ENCODE measurements at places on chromosomes 1 and 21.
A peak's percentile ranks its signal among the peaks of the same experiment; 100 is the strongest.

- DNase-seq: peak; percentile 66
These were observed 6.1 kb downstream of the IPO13 start for GRCh38 chr1:43952731-43953346.

DNA sequence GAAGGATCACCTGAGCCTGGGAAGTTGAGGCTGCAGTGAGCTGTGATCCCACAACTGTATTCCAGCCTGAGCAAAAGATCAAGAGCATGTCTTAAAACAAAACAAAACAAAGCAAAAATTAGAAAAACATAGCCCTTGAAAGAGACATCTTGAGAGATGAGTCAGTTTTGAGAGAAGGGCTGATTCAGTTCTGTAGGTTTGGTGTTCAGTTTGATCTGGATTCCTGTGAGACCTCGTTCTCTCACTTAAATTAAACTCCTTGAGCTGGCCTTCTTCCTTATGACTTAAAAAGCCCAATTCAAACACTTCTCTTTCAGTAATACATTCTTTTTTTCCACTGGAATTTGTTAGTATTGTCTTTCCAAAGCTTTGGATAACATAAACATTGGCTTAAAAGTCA lies 164.2 kb downstream of the NRIP1 start:
- no peak for DNase-seq

DNA sequence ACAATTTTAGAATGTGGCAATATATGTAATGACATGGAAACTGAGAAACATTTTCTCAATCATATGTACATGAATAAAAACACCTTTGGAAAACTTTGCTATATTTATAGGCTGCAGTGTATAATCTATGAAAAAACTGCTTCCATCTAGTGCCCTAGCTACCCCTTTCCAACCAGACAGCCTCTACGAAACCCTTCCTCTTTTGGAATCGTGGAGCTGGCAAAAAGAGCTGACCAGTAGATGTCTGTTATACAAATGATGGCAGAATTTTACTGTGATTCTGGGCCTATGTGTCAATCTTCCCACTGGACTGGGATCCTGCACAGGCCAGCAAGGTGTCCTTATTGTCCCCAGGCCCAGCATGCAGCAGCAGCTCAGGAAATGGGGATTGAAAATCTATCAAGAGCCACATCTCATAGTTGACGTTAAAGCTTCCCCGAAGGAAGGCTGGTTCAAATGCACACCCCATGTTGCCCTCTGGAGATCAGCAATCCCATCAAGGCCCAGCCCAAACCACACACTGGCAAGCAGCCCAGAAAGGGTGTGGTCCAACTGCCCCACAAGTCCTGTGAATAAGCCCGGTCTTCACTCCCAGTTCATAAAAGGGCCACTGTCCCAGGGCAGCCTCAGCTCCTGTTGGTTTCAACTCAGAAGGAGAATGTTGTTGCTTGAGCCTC lies 8.8 kb upstream of the FAM20B start:
- DNase-seq: no peak

GRCh38 chr1:193242000-193242399 lies 55.6 kb upstream of the B3GALT2 start:
- DNase-seq: no peak

GRCh38 chr1:233777566-233777965 lies 126.9 kb upstream of the SLC35F3 start:
- DNase-seq: no peak

DNA sequence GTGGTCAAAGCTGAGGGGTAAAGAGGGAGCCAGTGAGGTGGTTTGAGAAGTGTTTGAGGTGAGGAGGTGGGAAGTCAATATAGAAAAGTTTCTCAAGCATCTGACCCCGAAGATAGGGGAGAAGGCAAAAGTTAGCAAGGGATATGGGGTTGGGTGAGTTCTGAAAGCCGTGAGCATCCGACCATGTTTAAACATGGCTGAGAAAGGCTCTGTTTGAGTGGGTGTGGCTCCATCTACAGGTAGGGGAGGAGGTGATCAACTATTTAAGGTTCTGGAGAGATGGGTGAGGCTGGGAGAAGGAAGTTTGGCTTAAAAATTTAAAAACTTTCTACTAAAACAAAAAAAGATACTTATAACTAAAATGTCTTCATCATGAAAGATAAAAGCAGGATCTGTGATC lies 273.8 kb downstream of the KCNJ6 start:
- no peak for DNase-seq

DNA sequence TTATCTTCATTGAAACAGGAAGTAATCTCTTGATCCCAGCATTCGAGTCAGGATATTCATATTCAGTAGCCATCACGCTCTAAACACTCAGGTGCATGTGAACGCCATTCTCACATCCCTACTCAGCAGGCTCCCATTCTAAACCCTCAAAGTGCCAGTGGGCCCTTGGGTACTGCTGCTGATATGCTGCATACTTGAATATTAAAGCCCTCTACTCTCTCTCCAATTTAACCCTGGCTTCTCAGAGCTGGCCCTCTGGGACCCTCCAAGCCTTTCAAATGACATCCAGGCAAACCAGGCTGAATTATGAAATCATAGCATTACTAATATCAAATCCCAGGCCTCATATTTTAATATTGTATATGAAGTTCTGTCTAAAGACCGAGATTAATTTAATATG lies 468.2 kb downstream of the NUF2 start:
- no peak for DNase-seq

DNA sequence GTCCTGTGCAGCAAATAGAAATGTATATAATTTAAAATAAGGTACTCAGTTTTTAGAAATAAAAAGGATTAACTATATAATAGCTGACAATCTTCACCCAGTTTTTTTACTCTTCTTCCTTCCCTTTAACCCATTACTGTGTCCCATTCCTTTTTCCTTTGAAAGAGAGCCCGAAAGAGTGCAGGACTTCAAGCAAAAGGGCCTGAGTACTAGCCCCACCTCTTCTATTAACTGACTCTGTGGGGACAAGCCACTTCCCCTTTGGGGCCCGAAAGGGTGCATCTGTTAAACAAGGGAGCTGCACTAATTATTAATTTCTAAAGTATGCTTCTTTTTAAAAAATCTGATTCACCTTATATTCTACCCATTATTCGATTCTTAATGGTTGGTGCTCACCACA lies 3.3 kb downstream of the USP24 start:
- DNase-seq: no peak

- DNase-seq: no peak
These were observed 73.8 kb downstream of the TUT4 start for GRCh38 chr1:52479076-52479475.

DNA sequence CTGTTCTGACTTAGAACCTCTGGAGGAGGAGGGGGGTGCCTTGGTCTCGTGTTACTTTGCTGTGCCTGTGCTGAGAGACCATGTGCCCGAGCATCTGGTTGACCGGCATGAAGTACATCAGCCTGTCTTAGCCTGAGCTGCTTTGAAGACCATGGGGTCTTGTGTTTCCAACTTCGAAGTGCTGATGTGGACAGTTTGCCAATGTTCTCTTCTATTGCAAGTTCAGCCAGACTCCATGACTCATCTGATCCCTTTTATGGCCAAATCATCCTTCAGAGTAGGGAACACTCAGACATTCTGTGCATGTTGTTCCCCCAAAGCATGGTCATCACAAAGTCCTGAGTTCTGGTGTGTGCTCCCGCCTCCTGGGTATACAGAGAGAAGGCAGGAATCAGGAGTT lies 6.0 kb upstream of the PLA2G2C start:
- DNase-seq: no peak

- no peak for DNase-seq
These were observed 26.4 kb upstream of the BTG2 start for GRCh38 chr1:203278885-203279406.

DNA sequence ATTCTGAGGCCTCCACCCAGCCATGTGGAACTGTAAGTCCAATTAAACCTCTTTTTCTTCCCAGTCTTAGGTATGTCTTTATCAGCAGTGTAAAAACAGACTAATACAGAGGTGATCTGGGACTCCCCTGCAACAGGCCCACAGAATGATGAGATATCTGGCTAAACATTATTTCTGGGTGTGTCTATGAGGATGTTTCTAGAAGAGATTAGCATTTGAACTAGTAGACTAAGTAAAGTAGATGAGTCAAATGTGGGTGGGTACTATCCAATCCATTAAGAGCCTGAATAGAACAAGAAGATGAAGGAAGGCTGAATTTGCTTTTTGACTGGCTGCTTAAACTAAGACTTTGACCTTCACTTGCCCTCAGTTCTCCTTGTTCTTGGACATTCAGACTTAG lies 396.5 kb upstream of the LRRC7 start:
- no peak for DNase-seq

DNA sequence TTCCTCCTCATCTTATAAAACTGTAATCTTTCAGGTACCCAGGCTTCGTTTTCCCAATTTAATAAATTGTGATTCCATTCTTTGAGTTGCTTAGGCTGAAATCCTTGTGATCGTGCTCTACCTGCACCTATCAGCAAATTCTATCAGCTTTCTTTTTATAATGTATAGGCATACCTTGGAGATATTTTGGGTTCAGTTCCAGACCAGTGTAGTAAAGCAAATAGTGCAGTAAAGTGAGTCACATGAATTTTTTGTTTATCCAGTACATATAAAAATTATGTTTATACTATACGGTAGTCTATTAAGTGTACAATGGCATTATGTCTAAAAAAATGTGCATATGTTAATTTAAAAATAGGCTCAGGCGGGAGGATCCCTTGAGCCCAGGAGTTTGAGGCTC lies 5.5 kb downstream of the SWT1 start:
- DNase-seq: no peak

DNA sequence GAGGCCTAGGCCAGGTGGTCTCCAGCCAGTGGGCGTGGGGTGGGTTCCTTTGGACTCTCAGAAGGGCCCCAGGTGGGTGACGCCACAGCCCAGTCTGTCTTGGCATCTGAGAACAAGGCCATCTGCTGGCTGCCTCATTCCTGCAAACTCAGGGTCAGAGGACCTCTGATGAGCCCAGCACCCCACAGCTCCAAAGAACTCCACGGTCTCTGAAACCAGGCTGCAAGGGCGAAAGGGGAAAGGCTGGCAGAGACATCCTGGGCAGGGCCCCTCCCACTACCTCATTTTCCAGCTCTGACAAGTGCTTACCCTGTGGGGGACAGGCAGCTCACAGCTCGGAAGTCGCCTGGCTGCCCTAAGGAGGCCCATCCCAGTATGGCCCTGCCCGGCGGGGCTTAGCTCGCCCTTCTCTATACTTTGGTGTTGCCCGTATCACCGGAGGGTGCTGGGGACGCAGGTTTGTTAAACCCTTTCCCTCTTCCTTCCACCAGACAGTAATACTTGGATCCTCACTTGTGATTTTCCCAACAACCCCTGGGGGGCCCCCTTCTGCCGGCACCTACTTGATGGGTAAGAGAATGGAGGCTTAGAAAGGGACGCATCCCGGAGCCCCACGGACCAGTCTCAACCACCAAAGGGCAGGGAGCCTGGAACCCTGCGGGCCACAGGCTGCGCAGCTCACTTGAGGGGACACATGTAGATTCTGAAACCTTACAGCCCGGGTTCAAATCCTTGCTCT lies 10.9 kb upstream of the EDN2 start:
- DNase-seq: no peak

- DNase-seq: no peak
These were observed 22.7 kb downstream of the PAX7 start for GRCh38 chr1:18653367-18653766.

DNA sequence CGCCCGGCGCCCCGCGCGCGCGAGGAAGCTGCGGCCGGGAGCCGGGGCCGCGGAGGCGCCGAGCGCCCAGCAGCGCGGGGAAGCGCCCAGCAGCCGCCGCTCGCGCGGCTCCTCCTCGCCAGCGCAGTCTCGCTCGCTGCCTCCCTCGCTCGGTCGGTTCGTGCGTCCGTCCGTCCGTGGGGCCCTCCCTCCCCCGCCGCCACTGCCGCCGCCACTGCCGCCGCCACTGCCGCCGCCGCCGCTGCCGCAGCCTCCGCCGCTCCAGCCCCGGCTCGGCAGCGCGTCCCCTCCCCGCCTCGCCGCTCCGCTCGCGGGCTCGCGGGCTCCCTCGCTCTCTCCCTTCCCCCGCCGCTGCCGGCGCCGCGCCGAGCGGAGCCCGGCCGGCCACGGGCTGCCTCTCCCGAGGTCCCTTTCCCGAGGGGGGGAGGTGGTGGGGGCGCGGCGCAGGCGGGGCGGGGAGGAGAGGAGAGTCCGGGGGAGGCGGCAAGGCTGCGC lies at the start of gene KCND3:
Gene KCND3, minus strand, starts transcription at position 138 of the 495 bp plus-strand sequence.
- no peak for DNase-seq

DNA sequence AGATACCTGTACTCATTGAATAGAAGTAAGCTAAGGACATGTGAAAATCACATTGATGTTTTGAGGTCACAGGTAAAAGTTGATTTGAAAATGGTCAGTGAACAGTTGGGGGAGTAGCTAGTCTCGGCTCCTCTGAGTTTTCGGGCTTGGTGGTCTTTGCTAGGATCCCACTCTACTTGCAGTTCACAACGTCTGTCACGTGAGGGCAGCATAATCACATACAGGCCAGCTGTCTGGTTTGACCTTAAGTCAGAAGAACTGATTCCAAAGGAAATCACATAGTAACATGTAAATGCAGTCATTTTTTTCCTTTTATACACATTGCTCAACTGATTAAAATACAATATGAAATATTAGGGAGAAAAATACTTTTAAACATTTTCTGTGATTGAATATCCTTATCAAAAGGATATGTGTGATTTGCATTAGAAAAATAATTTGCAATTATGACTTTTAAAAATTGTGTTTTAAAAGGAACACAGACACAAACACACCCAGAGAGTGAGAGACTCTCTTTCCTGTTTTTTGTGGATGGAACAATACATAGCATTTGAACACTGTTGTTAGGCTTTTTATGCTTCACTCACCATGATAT lies 21.8 kb upstream of the PDC start:
- DNase-seq: peak; percentile 54

DNA sequence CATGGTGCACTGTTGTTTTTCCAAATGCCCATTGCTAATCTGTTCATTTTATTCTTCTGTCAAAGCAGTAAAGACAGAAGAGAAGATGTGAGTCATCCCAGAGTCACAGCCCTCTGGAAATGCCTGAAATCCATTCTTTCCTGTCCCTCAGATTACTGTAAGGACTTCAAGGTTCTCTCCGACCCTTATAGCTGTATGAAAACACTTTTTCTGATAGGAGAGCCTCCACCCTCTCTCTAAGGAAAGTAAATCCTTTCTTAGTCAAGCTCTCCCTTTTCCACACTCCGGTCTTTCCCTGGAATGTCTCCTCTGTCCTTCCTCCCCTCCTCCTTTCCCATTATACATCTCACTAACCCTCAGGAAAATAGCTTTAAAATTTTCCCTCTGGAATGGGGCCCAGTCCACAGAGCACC lies 3.5 kb upstream of the PRDX6 start:
- DNase-seq: no peak

GRCh38 chr1:76781447-76781846 lies 85.8 kb upstream of the ST6GALNAC5 start:
- no peak for DNase-seq

DNA sequence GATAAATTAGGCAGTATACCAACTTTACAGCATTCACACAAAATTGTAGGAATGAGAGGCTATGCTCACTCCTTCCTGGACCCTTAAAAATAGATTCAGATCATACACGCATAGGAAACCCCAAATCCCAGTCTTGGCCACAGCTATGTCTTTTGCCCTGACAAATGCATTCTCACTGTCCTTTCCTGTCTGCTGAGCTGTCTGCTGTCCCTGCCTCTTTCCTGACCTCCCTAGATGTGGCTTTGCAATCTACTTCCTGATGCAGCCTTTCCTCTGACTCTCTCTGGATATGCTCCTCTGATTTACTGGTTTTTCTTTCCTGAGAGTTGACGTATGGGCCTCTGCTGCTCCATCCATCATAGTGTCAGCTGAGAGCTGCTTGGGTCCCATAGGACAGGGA lies 59.8 kb upstream of the SLC35F3 start:
- no peak for DNase-seq

GRCh38 chr1:22485431-22485830 lies 33.8 kb downstream of the ZBTB40 start:
- DNase-seq: no peak

GRCh38 chr21:38306433-38307141 lies 49.8 kb downstream of the KCNJ15 start:
- DNase-seq: no peak

All from NCI-H1092 (cell line).